Stomach (tissue), 19 donors: ENCODE measurements at places on chromosomes 1 and 21.

- H3K27me3 ChIP-seq = no peaks in the 10 kb centered on the region
- peaks cover 15% of the 10 kb centered on the region for H3K4me1 ChIP-seq
- DNase-seq = no peak
- H3K4me3 ChIP-seq = no peak overlapping the region
- no peak overlapping the region for H3K27ac ChIP-seq
- no peaks in the 10 kb centered on the region for H3K36me3 ChIP-seq
These were observed 228.1 kb downstream of the C1orf94 start for GRCh38 chr1:34404804-34405203.

DNA sequence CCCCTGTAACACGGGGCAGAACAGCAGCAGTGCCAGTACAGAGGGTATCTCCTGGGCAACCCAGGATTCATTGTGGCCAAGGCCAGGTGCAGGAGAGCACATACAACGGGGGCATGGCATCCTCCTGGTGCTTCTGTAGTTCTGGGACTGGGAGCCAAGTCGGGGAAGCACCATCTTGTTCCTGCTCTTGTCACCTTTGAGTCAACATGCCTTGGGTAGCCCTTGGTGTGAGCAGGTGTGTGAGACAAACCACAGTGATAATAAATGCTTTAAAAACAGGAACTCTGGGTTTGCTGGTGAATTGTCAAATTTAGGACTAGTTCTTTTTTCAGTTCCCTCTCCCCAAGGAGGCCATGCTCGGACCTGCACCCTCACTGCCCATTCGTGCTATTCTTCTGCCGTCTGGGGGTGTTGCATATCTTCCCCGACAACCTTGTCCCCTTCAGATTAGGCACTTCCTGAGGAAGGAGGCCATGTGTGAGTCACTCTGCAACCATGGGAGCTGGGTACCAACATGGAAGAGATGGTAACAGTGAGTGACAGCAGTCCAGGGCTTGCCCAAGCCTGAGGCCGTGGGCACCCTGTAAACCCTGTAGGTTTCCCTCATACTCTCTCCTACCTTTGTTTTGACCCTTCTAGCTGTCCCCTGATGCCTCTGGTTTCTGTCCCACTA, 150.2 kb downstream of the GRIK3 start:
- no peak overlapping the region for H3K27ac ChIP-seq
- peak; percentile 9 for DNase-seq
- H3K4me3 ChIP-seq = no peak overlapping the region

DNA sequence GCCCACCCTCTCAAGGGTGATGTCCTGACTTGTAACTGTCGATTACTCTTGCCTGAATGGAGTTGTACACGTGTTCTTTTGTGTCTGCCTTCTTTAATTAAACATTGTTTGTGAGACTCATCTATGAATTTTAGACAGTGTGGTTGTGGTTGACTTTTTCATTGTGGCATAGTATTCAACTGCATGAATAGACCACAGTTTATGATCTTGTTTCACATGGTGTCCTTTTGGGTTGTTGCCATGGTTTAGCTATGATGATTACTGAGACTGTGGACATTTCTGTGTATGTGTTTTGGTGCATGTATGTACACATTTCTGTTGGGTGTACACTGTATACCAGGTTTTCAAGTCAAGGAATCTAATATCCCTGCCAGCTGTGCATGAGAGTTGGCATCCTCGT, 30.1 kb downstream of the PRMT2 start:
- peaks cover 36% of the 10 kb centered on the region for H3K27me3 ChIP-seq
- peaks cover 7% of the 10 kb centered on the region for H3K36me3 ChIP-seq
- H3K4me1 ChIP-seq = peaks cover 14% of the 10 kb centered on the region
- H3K27ac ChIP-seq = no peak overlapping the region
- H3K4me3 ChIP-seq = no peak overlapping the region

DNA sequence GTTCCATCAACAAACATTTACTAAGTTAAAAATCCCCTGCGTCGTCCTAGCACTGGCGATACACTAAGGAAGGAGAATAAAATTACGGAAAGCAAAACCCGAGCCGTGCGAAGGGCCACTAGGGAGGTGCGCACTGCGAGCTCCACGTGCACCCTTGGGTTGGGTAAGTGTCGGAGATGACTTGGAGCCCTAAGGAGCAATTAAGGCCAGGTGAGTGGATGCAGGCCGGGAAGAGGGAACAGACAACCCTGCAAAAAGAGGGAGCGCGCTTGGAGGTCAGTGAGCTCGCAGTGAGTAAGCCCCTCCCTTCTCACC, 704 bp downstream of the WDR4 start:
- H3K27ac ChIP-seq = peak overlapping the region; percentile 89
- no peaks in the 10 kb centered on the region for H3K27me3 ChIP-seq
- H3K4me1 ChIP-seq = peaks cover 27% of the 10 kb centered on the region
- no peak for DNase-seq
- H3K36me3 ChIP-seq = peaks cover 29% of the 10 kb centered on the region

DNA sequence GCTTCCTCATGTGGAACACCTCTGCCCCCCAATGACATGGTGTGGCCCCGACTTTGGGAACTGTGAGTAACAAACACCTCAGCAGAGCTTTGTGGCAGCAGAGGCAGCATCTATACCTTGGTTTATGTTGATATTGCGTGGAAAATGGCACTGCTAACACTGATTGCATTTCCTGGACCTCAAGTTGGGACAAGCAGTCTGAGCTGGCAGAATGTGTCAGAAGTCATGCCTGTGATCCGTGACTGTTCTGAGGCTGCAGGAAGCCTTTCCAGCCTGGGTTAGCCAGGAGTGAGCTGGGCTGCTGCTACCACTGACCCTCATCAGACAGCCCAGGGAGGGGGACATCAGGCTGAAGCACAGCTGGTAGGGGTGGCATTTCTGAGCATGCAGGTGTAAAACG, 268.5 kb downstream of the KCNJ6 start:
- H3K27ac ChIP-seq = no peak overlapping the region
- no peaks in the 10 kb centered on the region for H3K27me3 ChIP-seq
- DNase-seq = no peak

DNA sequence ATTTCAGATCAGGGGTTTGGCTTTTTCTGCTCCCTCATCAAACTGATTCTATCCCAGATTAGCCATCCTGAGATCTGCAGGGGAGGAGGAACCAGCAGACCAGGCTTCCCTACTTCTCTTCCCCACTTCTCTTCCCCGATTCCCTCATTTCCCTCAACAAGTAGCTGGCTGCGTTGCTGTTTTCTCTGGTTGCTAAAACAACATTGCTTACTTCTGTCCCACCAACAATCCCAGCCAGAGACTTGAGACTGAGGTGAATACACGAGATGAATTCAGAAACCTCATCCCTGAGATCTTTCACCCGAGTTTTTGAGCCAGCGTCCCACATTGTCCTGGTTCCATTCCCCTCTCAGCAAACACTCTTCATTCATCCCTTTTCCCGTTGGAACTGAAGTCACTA, 22.4 kb downstream of the DYRK3 start:
- H3K4me1 ChIP-seq = peaks cover 23% of the 10 kb centered on the region
- H3K36me3 ChIP-seq = no peaks in the 10 kb centered on the region
- no peaks in the 10 kb centered on the region for H3K27me3 ChIP-seq
- H3K27ac ChIP-seq = peak overlapping the region; percentile 77
- H3K4me3 ChIP-seq = no peak overlapping the region

DNA sequence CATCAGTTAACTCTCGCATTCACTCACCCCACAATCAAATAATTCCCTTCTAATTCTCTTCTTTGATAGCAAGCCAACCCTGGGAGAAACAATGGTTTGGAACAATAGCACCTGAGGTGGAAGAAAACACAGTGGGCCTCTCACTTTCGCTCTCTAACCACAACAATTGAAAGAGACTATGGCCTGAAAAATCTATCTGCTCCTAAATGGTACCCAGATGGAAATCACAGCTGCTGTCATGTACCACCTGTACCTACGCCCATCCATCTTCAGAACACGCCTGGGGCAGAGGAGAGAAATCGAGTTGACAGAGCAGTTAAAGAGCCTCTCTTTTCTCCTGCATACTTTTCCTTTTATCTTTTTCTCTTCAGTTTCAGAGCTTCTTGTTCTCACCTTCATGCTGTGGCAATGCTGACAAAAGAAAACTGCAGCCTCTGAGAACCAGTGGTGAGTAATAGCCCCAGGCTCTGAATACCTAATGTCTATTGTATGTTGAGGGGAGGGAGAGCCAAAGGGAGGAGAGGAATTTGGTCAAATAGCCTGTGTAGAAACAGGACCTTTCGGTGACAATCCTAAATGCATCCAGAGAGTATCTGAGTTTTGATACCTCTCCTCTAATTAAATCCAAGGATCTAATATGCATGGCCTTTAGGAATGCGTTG, 57.7 kb downstream of the ZC3H11B start:
- H3K4me3 ChIP-seq = no peak overlapping the region
- no peaks in the 10 kb centered on the region for H3K27me3 ChIP-seq
- H3K4me1 ChIP-seq = no peaks in the 10 kb centered on the region

- H3K4me3 ChIP-seq = no peak overlapping the region
- no peaks in the 10 kb centered on the region for H3K27me3 ChIP-seq
- DNase-seq = peak; percentile 19
- no peak overlapping the region for H3K27ac ChIP-seq
These were observed 7.8 kb downstream of the PODN start for GRCh38 chr1:53069663-53070327.

- H3K27me3 ChIP-seq = no peaks in the 10 kb centered on the region
- H3K36me3 ChIP-seq = no peaks in the 10 kb centered on the region
- H3K4me3 ChIP-seq = no peak overlapping the region
- DNase-seq = peak; percentile 28
- H3K27ac ChIP-seq = no peak overlapping the region
These were observed 275.2 kb upstream of the NEGR1 start for GRCh38 chr1:72557446-72558049.

GRCh38 chr1:208868554-208868953, 624.4 kb upstream of the PLXNA2 start:
- DNase-seq = no peak
- no peaks in the 10 kb centered on the region for H3K27me3 ChIP-seq
- H3K27ac ChIP-seq = no peak overlapping the region
- no peaks in the 10 kb centered on the region for H3K4me1 ChIP-seq
- H3K4me3 ChIP-seq = no peak overlapping the region

DNA sequence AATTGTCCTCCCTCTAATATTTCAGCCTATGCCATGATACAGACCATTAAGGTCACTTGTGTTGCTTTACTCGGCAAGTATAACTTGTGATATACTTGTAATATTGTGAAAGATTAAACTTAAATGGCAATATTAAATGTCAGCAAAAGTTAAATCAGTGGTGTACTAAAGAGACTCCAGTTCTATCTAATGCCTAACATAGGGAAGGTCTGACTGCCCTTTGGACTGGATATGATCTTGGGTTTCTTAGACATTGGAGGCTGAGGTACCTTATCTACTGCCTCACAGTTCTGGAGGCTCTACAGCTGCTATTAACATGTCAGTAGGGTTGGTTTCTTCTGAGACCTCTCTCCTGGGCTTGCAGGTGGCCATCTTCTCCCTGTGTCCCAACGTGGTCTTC, 89.9 kb downstream of the MT1HL1 start:
- H3K4me3 ChIP-seq = no peak overlapping the region
- DNase-seq = no peak
- no peaks in the 10 kb centered on the region for H3K27me3 ChIP-seq
- H3K4me1 ChIP-seq = no peaks in the 10 kb centered on the region

- no peaks in the 10 kb centered on the region for H3K27me3 ChIP-seq
- no peaks in the 10 kb centered on the region for H3K4me1 ChIP-seq
These were observed 21.1 kb downstream of the LMOD1 start for GRCh38 chr1:201925301-201925567.

DNA sequence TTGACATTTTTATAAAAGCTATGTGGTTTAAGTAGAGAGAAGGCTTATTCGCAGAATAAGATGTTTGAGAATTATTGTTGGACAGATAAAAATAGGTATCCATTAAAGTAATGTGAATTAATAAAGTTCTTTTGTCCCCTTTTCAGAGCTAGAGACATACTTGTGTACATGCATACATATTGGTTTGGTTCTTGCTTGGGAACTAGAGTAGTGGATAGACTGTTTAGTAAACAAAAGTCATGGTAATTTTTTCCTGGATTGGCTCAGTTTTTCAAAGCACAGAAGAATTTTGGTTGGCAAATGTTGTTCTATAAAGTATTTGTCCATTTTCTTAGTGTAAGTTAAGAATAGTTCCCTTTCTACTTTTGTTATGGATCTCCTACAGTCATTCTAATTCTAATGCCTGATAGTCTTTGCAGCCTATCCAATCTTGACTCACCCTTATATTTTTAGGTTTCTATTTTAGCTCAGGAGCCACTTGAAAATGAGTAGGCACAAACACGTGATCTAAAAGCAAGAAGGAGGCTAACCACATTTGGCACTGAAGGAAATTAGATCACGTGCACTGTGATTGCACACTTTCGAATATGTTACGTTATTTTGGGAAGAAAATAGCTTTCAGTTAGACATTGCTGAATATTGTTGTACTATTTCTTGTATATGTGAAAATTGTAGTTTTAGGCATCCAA, 47.0 kb downstream of the RABGAP1L start:
- no peak overlapping the region for H3K4me3 ChIP-seq
- H3K27me3 ChIP-seq = no peaks in the 10 kb centered on the region
- no peak for DNase-seq
- H3K4me1 ChIP-seq = no peaks in the 10 kb centered on the region
- no peaks in the 10 kb centered on the region for H3K36me3 ChIP-seq

DNA sequence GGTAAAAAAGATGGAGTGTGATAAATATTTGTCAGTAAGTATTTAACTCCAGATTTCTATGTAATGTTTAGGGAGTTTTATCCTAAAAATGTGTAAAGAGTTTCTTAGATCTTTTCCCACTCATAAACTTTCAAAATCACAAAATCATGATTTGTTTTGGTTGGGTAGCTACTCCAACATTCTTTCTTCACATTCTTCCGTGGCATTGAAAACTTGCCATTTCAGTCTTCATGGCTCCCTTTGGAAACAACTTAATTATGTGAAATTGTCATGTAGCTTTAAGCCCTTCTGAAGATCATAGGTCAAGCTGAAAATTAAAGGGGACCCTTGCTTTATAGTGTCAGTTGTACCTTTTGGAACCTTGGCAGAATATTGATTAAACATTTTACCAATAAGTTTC, 73.2 kb downstream of the ADGRL2 start:
- no peak overlapping the region for H3K4me3 ChIP-seq
- no peak overlapping the region for H3K27ac ChIP-seq
- peaks cover 24% of the 10 kb centered on the region for H3K4me1 ChIP-seq
- no peak for DNase-seq
- H3K36me3 ChIP-seq = no peaks in the 10 kb centered on the region

- no peak for DNase-seq
- no peaks in the 10 kb centered on the region for H3K4me1 ChIP-seq
- H3K4me3 ChIP-seq = no peak overlapping the region
- no peaks in the 10 kb centered on the region for H3K36me3 ChIP-seq
- no peaks in the 10 kb centered on the region for H3K27me3 ChIP-seq
These were observed 36.0 kb upstream of the LRRN2 start for GRCh38 chr1:204721373-204722055.

DNA sequence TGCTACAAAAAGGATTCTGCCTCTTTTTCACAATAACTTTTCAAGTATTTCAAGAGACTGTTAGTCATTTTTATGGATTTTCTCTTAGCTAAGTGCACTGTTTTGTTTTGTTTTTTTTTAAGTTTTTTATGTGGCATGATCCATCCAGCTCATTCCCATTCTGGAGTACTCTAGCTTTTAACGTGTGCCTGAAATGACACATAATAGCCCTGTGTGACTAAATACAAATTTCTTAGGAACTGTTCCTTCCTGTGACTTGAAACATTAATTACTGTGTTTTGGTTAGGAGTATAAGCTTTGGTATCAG, 143.9 kb downstream of the HS2ST1 start:
- H3K4me1 ChIP-seq = no peaks in the 10 kb centered on the region
- H3K4me3 ChIP-seq = no peak overlapping the region
- H3K27me3 ChIP-seq = no peaks in the 10 kb centered on the region
- H3K27ac ChIP-seq = no peak overlapping the region

- H3K27me3 ChIP-seq = no peaks in the 10 kb centered on the region
- peak overlapping the region; percentile 82 for H3K27ac ChIP-seq
- peak; percentile 62 for DNase-seq
These were observed 104.4 kb downstream of the PTPN14 start for GRCh38 chr1:214446772-214447556.

GRCh38 chr1:159891275-159892157, 8.4 kb downstream of the CFAP45 start:
- no peaks in the 10 kb centered on the region for H3K27me3 ChIP-seq
- no peak overlapping the region for H3K27ac ChIP-seq
- H3K4me3 ChIP-seq = no peak overlapping the region
